Stimulated activated CD4-positive, alpha-beta T cell treated with anti-CD3 and anti-CD28 coated beads, Interleukin-1b, Interleukin-23, amount 100 ng/mL, for 24 hours (primary cell): ENCODE measurements at places on chromosomes 1 and 21.

GRCh38 chr1:166675213-166675612 lies 164.1 kb upstream of the POGK start:
- DNase-seq = no peak

GRCh38 chr1:28417441-28417922 lies 47.9 kb downstream of the PHACTR4 start:
- DNase-seq = no peak

- DNase-seq = no peak
These were observed 39.5 kb downstream of the EPHB2 start for GRCh38 chr1:22749919-22750684.

DNA sequence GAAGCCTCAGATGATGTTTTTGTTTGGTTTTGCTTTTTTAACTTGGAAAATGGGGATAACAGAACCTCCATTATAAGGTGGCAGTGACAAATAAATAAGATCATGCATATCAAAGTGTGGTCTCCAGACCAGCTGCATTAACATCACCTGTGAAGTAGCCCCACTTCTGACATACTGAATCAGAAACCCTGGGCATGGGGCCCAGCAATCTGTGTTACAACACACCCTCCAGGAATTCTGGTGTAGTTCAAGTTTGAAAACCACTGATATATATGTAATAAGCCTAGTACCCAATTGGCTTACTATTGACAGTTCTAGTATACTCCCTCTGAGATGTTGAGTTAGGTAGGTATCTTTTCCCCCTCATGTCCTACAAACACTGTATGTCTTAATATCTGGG lies 24.1 kb upstream of the RNF19B start:
- DNase-seq = no peak

GRCh38 chr1:183210681-183211080 lies 24.6 kb downstream of the LAMC2 start:
- DNase-seq = no peak

DNA sequence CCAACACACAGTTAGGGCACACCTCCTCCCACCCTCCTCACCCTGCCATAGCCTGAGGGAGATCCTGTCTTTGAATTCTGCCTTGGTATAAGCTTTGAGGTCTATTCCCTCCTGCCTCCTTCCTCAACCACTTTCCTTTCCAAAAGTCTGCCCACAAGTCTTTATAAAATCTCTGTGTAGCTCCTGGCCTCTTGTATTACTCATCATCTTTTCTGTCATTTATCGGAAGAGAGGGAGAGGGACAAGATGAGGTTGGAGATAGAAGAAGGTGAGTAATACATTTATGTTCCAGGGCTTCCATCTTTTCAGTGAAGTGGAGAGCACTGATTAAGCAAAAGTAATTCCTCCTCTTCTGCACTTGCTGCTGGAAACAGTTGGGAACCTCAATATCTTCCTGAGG lies 30.5 kb upstream of the EFCAB14 start:
- no peak for DNase-seq

DNA sequence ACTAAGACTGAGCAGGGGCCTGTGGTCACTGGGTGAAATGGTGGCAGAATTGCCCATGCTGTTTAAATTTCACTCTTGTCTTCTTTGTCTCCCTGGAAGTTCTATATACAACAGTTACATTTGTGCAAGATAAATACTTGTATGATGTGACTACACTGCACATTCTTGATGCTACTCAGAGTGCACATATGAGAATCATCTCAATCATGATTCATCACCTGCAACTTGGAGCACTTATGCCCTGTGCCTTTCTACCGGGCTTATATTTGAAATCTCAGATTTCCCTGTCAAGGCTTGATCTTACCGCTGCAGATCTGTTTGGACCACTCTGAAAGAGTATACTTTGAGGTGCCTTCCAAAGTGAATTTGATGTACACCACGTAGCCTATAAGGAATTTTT lies 10.6 kb downstream of the PGM1 start:
- DNase-seq = no peak
